ENCODE measurements at places on chromosomes 12 and 14.

- DNase-seq: no peak
Observed at GRCh38 chr14:93926245-93926872, 785 bp upstream of the FAM181A start.

DNA sequence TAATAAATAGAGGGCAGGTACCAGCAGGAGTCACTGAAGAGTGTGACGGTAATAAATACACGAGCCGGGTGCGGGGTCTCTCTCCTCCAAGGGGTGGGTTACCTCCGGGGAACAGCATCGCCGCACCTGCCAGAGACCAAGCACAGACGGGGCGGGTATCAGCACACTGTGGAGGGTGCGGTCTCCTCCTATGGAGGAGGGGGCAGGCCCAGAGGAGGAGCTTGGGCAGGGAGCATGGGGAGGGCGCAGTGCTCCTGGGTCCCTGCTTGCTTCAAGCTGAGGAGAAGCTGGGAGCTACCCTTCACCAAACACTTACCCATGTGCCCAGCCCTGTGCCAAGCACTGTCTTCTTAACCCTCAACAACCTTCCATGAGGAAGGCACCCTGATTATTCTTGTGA lies 12.8 kb downstream of the PGF start:
- DNase-seq: no peak

DNA sequence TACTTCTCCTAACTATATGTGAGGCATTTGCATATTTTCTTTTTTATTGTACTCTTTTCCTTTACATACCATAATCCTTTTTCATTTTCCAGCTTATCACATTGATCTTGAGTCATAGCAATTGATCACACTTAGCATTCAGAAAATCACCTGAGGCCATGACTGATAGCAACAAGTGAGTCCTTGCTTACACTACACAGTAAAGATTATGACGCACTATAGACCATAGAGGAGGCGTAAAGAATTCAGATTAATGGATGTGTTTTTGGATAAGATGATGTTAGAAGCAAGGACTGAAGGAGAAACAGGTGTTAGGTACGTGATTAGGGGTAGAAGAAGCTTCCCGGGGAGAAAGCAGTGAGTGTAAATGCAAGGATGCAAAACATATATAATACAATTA lies 637.7 kb downstream of the ETNK1 start:
- no peak for DNase-seq

- DNase-seq: no peak
Observed at GRCh38 chr12:104163631-104164030, 25.6 kb upstream of the NFYB start.

- DNase-seq: peak; percentile 39
Observed at GRCh38 chr14:75979071-75979571, 2.7 kb downstream of the TGFB3 start.

DNA sequence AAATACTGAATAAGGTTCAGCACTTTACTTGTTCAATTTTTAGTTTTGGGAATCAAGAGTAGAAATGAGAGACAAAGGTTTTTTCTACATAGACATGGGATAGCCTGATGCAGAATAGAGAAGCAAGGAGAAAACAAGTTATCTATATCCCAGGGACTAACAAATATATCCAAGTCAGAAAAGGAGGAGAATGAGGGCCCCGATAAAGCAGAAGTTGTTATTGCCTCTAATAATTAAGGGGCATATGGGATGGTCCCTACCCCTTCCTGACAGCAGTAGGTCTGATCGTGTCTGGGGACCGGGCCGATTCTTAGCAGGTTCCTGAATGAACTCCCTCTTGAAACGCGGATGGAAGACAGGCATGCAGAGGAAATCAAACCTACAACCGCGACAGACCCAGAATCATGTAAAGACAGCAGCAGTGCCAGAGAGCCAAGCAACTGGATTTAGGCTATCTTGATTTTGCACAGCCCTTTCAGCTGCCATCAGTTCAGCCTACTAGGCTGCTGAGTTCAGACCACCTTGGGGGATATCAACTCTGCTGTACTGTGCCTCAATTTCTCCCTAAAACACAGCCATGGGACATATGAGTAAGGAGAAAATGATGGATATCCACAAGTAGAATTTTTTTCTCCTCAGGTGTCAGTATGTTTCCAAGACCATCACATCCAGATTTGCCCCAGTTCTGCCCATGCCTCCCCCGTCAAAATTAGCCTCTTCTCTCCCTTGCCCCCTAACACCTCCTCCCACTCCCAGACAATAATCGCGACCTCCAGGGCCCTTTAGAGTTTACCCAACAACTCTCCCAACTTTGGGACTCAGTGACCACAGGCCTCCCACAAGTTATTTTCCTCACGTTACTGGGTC lies 706 bp downstream of the PRMT5 start:
- DNase-seq: no peak

DNA sequence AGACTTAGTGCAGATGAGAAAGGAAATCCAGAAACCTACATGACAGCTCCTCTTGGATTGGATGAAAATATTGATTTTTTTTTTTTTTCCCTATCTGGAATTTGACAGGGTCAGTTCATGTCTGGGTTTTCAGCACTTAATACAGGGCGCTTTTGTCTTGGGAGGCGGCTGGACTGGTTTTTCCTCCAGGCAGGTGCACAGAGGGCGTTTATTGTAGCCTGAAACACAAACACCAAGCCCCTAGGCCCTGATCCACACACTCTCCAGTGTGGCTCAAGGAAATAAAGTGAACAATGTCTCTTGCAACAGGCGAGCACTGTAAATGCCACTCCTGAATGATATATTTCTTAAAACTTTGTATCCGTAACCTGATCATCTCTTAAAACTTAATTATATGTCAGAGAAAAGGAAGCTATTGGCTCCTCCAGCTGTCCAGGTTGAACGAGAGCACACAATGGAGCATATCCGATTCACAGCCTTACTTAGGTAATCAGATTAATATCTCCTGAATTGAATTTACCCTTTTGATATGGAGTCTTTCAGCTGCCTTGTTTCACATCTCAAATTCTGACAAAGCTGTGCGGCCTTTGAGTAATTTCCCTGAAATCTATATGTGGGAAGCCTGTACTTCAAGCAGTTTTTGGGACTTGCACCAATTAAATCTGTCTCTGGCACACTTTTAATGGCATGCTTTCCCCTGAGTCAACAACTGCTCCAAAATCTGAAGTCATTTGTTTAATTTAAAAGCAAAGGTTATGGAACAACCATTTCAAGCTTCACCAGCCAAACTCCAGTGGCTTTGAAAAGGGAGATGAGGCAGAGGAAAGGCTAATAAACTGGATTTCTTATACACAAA lies 485.7 kb downstream of the ZFP36L1 start:
- DNase-seq: no peak

GRCh38 chr12:31470459-31470858 lies 120.5 kb downstream of the DENND5B start:
- no peak for DNase-seq

- no peak for DNase-seq
Observed at GRCh38 chr12:124581307-124582107, 14.1 kb upstream of the NCOR2 start.

DNA sequence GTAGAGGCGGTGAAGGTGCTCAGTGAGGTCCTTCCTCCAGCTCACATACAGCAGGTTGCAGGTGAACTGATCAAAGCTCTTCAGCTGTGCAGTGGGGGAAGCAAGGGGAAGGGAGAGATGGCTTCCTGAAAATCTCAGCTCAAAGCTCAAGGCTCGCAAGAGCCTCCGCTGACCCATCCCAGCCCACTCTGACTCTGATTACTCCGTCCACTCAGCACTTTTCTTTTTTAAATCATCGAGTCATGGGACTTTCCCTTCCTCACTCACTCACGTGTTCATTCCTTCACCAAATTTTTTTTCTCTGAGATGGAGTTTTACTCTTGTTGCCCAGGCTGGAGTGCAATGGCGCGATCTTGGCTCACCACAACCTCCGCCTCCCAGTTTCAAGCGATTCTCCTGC lies 4.7 kb downstream of the ABCD4 start:
- no peak for DNase-seq

GRCh38 chr14:59126714-59127436 lies 61.6 kb upstream of the DAAM1 start:
- no peak for DNase-seq

DNA sequence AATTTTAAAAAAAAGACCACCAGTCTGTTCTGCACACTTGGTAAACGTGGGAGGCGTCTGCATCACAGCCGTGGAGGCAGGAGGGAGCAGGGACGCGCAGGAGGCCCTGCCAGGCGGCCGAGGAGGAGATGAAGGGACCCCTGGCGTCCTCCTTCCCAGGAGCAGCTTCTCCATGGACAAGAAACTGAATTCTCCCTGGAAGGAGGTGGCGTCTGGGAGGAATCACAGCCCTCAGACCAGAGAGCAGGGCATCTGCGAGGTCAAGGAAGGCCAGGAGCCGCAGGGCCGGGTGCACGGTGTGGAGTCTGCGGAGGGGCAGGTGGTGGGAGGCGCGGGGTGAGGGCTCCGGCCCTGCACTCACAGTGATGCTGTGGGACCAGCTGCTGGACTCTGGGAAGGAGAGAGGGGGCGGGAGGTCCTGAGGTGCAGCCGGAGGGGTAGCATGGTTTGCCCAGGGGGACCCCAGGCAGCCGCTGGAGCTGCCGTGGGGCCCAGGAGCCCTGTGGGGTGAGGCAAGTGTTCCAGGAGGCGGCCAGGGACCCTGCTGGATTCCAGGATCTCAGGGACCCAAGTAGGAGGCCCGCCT lies 73.5 kb upstream of the GALNT9 start:
- DNase-seq: no peak

DNA sequence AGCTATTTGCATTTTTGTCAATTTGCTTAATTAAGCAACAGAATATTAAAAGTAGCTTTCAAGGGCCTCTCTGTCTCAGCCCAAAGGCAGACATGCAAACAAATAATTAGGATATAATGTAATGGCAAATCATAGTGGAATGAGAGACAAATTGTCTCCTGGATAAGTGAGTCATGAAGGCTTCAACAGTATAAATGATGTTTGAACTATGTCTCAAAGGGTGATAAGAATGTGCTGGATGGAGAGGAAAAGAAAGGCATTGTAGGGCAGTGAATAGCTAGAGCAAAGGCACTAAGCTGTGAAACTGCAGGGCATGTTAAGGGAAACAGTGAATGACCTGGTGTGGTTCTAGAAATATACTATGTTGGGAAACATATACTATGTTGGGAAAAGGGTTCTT lies 53.5 kb upstream of the PPP1R12A start:
- DNase-seq: no peak

GRCh38 chr12:44571006-44571550 lies 305.0 kb downstream of the NELL2 start:
- no peak for DNase-seq

DNA sequence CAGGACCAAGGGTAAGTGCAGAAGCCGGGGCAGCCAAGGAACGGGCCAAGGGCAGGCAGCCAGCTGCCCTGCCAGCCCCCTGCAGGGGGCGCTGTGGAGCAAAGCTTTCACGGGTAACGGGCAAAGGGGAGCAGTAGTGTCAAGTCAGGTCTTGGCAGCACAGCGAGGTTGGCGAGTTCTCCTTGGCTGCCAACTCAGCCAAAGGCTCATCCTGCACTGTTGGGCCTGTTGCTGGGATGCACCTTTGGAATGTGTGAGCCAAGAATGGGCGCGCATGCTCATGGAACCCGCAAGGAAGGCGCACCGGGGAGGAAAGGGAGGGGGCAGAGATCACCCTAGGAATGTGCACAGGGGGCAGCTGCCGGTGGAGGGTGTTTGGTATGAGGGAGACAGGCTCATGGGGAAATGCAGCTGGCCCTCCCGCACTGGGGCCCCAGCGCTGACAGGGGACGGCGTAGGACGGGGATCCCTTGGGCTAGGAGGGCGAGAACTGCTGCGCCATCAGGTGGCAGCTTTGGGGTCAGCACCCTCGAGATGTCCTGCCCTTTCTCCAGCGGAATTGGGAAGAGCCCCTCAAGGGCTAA lies 138.0 kb downstream of the ASCL4 start:
- DNase-seq: peak; percentile 56

- DNase-seq: no peak
Observed at GRCh38 chr12:72872238-72872887, 600.2 kb downstream of the TRHDE start.

- no peak for DNase-seq
Observed at GRCh38 chr14:31894351-31894750, 182.8 kb upstream of the ARHGAP5 start.

- no peak for DNase-seq
Observed at GRCh38 chr14:61872452-61872851, 110.2 kb downstream of the SNAPC1 start.

- DNase-seq: peak; percentile 62
Observed at GRCh38 chr14:102848830-102849525, 71.7 kb downstream of the TRAF3 start.

DNA sequence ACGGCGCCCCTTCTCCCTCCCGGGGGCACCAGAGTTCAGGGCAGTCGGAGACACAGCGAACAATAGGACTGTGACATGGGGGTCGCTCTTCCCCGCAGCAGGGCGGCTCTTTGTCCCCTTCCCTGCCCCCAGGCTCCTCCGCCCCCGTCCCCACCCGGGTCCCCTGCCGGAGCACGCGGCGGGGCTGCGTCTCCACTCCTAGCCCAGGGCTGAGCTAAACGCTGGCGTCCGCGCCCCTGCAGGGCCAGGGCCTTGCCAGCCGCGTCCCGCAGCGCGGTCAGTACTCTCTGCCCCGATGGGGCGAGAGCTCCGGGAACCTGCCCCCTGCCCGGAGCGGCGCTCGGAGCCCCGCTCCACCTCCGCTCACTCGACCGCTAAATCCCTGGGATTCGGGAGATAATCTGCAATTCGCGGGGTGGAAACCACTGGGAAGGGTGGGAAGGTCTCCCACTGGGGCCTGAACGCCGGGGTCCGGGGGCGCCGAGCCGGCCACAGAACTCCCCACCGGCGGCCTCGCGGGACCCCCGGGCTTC lies 825 bp upstream of the CCDC85C start:
- DNase-seq: peak; percentile 64

DNA sequence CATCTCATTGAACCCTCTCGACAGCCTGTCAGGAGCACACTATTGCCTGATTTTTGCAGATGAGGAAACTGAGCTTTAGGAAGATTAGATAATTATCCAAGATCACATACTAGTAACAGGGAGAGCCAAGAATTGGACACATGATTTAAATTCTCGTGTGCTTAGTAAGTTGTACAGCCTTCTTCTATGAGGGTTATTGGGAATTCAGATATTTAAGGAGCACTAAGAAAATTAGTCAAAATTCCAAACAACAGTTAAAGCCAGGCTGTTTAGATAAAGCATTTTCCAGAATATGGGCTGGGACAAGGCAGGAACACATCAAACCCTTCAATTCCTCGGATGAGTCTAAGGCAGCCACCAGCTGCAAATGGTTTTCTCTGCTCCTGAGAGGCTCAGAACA lies 148.8 kb downstream of the TMEM30B start:
- DNase-seq: no peak

- no peak for DNase-seq
Observed at GRCh38 chr14:81005540-81006228, 50.3 kb downstream of the TSHR start.

GRCh38 chr14:96592591-96593386 lies 90.6 kb downstream of the PAPOLA start:
- DNase-seq: peak; percentile 76

- no peak for DNase-seq
Observed at GRCh38 chr12:89134213-89134770, 218.0 kb downstream of the DUSP6 start.

- peak; percentile 28 for DNase-seq
Observed at GRCh38 chr12:116545144-116545543, 14.0 kb upstream of the MAP1LC3B2 start.

- DNase-seq: no peak
Observed at GRCh38 chr12:28699029-28699428, 450.0 kb upstream of the FAR2 start.
